ENCODE measurements at places on chromosomes 12 and 14. TPM values are rescaled to one million over a fixed set of nuclear protein-coding genes. Genes with fewer than 3 reads are reported as not detected.

ARID4A gene
- total RNA-seq: 25.3 TPM

TRIM9 gene
- 2.4 TPM for total RNA-seq

NXPH4 gene
- total RNA-seq: 0.51 TPM

DBX2 gene
- not detected for total RNA-seq

SPIC gene
- not detected for total RNA-seq

OTX2 gene
- not detected for total RNA-seq

KCNH3 gene
- 3.3 TPM for total RNA-seq

SOAT2 gene
- 0.79 TPM for total RNA-seq

CCNB1IP1 gene
- 67.0 TPM for total RNA-seq

RDH5 gene
- 12.2 TPM for total RNA-seq

CLEC9A gene
- not detected for total RNA-seq

FAM90A1 gene
- 0.33 TPM for total RNA-seq

IGFBP6 gene
- 1.3 TPM for total RNA-seq

KRT73 gene
- 1.7 TPM for total RNA-seq

DNAAF2 gene
- 7.8 TPM for total RNA-seq

All from activated CD4-positive, alpha-beta T cell treated with anti-CD3 and anti-CD28 coated beads for 36 hours (primary cell).